Right cardiac atrium (tissue), 5 donors: ENCODE measurements at places on chromosomes 12 and 14. TPM values are rescaled to one million over a fixed set of nuclear protein-coding genes. Genes with fewer than 3 reads are reported as not detected.

DNA sequence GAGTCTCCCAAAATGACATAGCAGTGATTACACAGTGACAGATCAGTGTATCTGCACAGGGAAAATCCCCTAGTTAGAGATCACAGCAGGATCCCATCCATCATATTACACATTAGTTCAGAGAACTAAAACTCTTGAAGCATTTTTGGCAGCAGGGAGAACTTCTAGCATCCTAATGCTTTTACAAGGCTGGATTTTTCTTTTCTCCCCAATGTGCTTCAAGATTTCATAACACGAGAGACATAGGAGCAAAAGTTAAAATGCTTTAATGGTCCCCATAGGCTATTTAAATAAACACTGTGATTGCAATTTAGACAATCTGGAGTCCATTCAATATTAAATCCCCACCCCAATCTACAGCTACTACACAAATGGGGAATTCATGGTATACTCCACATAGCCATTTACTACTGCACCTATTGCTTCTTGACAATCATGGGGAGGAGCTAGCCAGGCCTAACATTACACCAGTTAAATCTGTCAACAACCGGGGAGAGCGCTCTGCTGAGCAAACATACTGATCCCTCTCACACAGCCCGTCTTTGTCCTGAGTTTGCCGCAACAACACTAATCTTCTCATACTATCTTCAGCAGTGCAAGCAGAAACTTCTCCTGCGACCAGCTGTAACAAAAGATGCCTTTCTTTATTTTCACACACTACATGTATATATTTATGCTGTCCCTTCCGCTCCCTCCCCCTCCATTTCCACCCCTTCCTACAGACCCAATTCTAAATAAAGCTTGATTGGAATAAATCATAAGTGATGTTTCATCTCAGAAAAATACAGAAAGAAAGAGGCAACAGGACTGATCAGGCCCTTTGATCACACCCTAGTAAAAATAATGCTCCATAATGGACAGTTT is 120.3 kb upstream of the SOX5 start:
- no peak for DNase-seq

DNA sequence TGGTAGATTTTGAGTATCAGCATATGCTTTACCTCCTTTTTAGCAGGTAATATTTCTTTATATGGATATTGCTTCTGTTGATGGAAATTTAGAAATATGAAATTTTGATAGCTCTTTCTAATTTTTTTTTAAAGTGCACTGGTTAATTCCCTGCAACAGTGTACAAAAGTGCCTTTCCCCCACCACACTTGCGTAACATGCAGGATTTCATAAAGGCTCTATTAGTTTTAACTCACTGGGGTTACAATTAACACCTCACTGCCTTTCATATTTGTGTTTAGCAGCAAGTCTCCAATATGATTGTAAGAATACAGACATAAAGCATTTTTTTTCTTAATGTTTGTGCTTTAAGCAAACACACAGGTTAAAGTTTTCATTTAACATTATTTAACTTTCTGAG is 25.6 kb downstream of the MNAT1 start:
- DNase-seq = no peak

- peak; percentile 71 for DNase-seq
These were observed at the start of gene RIPK3 for GRCh38 chr14:24339284-24340151. RIPK3 (minus strand) TSS chr14:24339991; CDS start chr14:24339826, 165 bp downstream.

Gene CMTM5
- 1.0 TPM for total RNA-seq

Gene TAS2R7
- total RNA-seq = not detected

Gene ATP2B1
- 18.9 TPM for total RNA-seq

Gene GARIN6
- not detected for total RNA-seq
